Fibroblast of upper back skin (primary cell): ENCODE measurements at places on chromosomes 16 and 17.

- DNase-seq, result no peak
These were observed 99.7 kb upstream of the METRNL start for GRCh38 chr17:82979718-82980117.

- DNase-seq, result peak; percentile 95
These were observed at the start of gene TP53 for GRCh38 chr17:7687072-7687907. TSS of gene TP53 (minus strand) at chr17:7687490. CDS start at chr17:7676594, 10,896 bp downstream.

DNA sequence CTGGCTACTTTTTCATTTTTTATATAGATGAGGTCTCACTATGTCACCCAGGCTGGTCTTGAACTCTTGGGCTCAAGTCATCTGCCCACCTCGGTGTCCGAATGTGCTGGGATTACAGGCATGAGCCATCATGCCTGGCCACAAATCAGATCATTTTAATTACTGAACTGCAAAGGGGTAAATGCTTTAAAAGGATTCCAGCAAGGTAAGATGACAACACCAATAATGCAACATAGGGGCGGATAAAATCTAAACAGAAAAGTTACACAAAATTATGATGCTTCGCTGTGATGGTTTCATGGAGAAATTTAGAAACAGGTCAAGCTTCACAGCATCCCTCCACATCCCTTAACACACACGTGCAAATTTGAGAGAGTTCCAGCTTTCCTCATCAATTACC, 32.3 kb downstream of the AXIN1 start:
- DNase-seq, result no peak

DNA sequence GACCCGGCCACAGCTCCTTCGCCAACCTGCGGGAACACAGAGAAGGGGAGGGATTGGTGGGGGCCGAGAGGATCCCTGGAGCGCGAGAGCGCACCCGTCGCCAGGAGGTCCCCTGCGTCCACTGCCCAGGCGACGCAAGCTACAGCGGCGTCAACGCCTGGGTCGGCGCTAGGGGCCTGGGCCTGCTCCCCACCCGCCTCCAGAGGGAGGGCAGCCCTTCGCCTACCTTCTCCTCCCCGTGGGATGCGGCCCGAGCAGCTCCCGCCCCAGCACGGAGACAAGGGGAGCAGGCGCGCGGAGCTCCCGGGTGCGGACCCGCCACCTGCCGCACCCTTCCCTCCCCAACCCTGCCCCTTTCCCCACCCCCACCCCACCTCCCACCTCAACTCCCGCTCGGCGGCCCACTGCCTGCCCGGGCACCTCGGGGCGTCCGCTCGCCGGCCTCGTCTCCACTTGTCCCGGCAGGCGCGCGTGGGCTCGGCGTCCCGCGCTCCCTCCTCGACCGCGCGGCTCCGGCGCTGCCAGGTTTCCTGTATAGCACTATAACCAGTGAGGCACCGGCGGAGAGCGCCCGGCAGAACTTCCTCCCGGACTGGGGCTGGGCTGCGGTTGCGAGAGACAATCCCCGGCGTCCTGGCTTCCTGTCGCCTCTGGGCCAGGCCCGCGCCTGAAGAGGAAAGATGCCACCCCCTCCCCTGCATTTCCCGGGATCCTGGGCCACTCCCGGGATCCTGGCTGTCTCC, 119.1 kb upstream of the SMURF2 start:
- DNase-seq, result peak; percentile 24

DNA sequence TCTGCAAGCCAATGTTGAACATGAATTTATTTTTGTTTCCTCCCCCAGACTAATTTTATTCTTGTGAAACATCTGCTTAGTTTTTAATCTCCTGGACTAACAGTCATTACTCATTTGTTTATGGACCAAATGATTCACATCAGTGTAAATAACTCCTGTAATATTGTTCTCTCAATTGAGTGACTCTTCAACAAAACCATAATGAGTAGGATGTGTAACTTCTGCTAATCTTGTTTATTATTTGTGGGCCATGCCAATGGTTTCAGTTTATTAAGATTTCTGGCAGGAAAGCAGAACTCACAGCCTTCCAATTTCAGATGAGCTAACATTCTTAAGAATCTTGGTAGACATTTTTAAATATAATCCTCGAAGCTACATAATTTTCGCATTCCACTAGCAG, 1216.3 kb upstream of the GOT2 start:
- no peak for DNase-seq

- DNase-seq, result no peak
These were observed 16.2 kb downstream of the OTOP3 start for GRCh38 chr17:74951680-74952421.

- no peak for DNase-seq
These were observed 13.6 kb downstream of the MRM1 start for GRCh38 chr17:36614933-36615332.

DNA sequence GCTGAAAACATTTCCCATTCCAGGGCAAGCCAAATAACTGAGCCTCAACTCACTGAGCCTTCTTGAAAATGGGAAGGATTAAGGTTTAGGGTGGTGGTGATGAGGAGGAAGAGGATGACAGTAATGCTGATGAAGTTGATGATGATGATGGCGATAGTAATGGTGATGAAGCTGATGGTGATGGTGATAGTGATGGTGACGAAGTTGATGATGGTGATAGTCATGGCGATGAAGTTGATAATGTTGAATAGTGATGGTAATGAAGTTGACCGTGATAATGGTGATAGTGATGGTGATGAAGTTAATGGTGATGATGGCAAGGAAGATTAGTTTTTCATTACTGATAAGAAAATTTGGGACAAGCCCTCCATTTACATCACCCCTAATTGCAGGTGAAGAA, 285.8 kb upstream of the DYNLRB2 start:
- DNase-seq, result no peak

DNA sequence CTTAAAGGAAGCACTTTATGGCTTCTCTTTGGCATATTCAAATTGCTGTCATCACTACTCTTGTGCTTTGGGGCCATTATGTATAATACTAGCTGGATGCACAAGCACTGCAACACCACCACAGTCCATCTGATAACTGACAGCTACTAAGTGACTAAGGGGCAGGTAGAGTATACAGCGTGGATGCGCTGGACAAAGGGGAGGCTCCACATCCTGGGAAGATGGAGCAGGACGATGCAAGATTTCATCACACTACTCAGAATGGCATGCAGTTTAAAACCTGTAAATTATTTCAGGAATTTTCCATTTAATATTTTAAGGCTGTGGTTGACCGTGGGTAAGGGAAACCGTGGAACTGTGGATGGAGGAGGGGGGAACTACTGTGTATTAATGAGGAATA, 25.0 kb downstream of the MPRIP start:
- DNase-seq, result peak; percentile 92

GRCh38 chr17:6489016-6489550, 44.8 kb downstream of the PIMREG start:
- no peak for DNase-seq

DNA sequence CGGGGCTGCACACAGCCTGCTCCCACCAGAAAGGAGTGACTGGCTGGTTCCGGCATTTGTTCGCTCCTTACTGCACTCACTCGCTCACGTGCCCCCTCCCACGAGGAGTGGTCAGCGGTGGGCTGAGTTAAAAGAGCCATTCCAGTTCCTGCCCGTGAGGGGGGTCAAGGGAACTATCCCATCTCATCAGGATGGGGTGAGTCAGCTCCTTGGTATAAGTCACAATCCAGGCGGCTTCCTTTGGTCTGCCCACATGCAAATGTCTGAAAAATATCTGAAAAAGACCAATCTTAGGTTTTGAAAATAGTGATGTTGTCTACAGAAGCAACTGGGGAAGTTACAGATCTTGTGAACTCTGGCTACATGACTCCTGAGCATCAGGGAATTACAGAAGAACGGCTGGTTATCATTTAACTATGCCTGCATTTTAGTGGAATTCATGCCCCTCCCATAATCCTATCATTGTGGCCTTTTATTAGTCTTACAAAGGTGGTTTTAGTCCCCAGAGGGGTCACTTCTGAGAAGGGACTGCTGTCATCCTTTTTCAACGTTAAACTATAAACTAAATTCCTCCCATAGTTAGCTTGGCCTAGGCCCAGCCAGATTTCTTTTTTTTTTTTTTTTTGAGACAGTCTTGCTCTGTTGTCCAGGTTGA, 9.8 kb upstream of the TNFSF12 start:
- peak; percentile 48 for DNase-seq

GRCh38 chr16:84367297-84367680, 1.0 kb upstream of the ATP2C2 start:
- no peak for DNase-seq

DNA sequence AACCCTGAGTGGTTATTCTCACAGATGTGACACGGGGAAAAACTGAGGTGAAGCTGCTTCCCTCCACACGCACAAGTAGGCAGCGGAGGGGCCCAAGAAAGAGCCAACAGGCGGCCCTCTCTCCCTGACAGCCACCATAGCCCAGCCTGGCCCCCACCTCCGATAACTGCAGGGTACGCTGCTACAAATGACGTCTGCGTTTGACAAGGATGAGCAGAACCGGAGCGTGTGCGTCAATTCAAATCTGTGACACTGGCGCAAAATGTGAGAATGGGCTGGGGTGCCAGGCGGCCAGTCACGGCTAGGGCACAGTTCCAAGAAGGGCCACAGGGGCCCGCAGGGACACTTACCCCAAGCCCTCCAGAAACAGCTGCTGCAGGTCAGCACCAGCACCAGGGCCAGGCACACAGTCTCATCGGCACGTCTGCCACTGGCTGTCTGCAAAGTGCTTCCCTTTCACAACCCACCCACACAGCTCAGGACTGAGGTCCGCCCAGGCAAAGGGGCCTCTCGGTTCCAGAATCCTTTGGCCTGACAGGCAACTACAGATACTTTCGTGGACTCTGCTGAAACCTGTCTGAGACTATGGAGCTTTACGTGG, 14.4 kb downstream of the AXIN1 start:
- no peak for DNase-seq

GRCh38 chr16:50636753-50637374, 44.2 kb downstream of the SNX20 start:
- no peak for DNase-seq

GRCh38 chr17:13418891-13419290, 182.8 kb downstream of the HS3ST3A1 start:
- no peak for DNase-seq

DNA sequence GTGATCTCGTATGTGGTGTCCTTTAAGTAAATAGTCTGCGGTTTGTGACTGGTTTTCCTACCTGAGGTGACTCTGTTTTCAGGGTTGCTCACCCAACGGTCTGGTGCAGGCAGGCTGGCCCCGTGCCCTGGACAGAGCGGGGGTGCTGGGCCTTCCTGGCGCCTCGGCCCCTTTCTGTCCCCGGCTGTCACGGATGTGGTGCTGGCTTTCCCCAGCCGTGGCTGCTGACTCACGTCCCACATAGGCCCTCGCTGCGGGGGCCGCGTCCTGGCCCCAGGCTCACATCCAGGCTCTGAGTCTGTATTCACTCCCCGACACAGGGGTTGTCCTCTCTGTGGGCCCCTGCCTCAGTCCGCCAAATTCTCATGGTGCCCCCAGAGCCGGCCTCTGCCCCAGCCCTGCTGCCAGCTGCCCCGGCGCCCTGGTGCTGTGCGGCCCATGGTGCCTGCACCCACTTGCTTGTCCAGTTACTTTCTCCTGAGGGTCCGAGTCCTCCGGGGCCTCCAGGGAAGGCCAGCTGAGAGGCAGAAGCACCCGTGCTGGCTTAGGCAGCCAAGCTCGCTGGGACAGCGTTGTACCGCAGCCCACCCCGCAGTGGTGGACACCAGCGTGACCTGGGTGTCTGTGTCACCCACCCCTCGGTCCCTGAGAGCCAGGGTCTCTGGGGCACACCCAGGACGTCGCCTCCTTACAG, 5.9 kb downstream of the CHMP6 start:
- no peak for DNase-seq

GRCh38 chr16:11597235-11598095, 10.7 kb upstream of the LITAF start:
- no peak for DNase-seq

- DNase-seq, result no peak
These were observed 1418.3 kb downstream of the CDH11 start for GRCh38 chr16:63703612-63704011.

- peak; percentile 24 for DNase-seq
These were observed 362.0 kb upstream of the XYLT1 start for GRCh38 chr16:17832738-17833137.

DNA sequence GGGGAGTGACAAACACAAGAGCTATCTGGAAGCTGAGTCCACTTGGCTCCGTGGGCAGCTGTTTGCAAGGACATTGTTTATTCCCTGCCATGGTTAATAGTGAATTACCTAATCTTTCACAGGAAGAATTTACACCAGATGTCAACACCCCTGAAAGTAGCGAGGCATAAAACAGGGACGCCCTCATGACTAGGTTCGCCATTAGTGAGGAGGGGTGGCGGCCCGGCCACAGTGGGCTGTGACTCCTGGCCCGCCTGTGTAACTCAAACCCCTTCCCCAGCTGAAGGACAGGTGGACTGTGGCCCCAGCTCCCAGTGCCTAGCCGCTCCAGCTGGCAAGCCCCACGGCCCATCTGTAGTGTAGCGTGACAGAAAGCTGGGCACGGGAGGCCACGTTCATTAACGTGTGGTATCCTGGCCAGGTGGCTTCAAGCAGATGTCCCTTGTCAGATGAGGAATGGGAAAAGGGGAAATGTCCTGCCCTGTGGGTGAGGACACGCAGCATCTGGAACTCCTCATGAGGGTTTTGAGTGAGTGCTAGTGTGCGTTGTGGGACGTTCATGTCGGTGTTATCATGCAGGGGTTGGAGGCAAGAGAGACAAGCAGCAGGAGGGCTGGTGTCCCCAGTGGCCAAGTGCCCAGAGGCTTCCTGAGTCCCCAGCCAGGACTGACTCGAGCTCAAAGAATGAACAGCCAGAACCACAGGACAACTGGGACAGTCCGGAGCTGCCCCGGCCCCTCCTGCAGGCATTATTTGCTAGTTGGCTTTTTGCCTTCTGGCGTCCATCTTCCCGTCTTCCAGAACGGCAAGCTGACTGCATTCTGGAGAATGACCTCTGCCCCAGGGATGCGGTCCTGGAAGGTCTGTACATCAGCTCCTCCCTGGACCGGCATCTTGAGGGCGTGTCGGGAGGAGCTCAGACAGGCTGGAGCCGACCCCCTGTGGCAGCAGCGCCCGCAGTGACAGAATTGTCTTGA, 19.2 kb downstream of the KDM8 start:
- DNase-seq, result peak; percentile 60

DNA sequence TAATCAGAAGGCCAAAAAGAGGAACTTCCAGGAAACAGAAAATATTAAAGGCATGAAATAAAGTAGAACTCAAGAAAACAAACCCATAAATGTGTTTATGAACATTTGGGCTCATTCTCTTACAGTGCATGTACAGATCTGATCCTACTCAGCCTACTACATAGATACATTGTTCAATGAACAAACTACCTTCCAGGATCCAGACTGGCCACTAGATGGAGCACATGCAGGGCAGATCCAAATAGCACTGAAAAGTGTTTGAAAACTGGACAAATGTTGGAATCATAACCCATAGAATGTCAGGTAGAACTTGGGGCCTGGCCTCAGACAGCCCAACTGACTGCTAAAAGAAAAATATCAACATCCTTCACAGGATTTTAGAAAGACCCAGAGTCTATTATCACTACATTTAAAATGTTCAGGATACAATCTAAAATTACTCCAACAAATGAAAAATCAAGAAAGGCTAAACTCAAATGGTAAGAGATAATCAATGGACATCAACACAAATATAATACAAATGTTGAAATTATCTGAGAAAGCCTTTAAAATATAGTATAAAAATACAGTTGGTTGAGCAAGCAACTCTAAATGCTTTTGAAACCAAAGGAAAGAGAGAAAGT, 122.4 kb upstream of the NUDT7 start:
- DNase-seq, result peak; percentile 36

- DNase-seq, result no peak
These were observed 283.7 kb downstream of the CPPED1 start for GRCh38 chr16:12519986-12520385.

- DNase-seq, result peak; percentile 62
These were observed 42.4 kb downstream of the AMFR start for GRCh38 chr16:56382901-56383355.

- DNase-seq, result no peak
These were observed 189.0 kb upstream of the GOT2 start for GRCh38 chr16:58923094-58923493.

- DNase-seq, result no peak
These were observed 9.0 kb downstream of the ZDHHC1 start for GRCh38 chr16:67407176-67407787.
